Esophagus squamous epithelium (tissue), 5 donors: ENCODE measurements at places on chromosomes 12 and 14.

DNA sequence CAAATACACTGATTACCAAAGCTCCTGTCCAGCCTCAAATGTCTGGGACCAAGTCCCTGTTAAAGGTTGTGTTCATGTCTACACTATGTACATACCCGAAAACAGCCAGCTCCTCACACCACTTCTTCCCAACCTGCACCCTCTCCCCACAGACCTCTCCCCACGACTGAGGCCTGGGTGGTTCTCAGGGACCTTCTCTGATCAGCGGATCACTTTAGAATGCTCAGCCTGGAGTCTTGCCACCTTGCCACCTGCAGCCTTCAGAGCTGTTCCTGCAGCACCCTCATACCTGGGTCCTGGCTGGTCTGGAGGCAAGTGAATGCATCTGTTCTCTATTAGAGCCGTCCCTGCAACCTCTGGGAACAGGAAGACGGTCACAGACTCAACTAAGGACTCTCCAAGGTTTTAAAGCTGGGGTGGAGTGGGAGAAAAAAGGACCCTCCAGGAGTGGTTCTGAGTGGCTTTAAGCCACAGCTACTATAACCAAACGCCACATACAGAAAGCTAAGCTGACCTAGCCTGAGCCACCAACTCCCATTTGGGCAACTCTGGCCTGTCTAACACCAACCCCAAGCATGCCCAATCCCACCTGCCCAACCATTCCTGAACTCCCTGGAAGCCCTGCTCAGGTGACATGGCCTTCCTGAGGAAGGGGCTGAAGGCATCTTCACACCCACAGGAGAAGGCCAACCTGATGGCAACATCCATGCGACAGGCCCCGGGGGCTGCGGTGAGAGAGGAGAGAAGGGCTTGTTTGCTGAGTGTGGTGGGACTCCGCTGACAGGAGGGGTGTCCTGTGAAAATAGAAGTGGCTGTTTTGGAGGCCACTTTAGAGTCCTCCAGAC, 8.6 kb downstream of the KRT2 start:
- no peak for DNase-seq

DNA sequence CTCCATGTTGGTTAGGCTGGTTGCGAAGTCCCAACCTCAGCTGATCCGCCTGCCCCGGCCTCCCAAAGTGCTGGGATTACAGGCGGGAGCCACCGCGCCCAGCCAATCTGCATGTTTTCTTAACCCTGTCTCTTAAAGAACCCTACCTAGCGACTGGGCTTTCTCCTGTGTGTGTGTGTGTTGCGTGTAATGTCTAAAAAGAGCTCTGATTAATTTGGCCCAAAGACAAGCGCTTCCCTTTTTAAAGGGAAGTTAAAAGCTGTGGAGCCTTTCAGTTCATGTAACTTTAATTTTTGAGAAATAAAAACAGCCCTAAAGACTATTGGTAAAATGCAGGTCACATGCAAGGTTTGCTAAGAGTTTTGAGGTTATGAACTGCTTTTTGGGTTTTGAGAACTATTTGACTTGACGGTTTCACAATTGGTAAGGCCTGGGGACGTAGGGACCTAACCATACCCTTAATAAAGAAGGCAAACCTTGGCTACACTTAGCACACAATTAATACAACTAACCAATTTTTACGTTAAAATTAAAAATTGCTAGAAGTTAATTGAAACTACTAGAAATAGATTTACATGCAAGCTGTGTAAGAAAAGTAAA, 103.2 kb downstream of the KCNMB4 start:
- DNase-seq: no peak

- DNase-seq: no peak
These were observed 62.9 kb upstream of the HIF1A start for GRCh38 chr14:61632401-61632800.

DNA sequence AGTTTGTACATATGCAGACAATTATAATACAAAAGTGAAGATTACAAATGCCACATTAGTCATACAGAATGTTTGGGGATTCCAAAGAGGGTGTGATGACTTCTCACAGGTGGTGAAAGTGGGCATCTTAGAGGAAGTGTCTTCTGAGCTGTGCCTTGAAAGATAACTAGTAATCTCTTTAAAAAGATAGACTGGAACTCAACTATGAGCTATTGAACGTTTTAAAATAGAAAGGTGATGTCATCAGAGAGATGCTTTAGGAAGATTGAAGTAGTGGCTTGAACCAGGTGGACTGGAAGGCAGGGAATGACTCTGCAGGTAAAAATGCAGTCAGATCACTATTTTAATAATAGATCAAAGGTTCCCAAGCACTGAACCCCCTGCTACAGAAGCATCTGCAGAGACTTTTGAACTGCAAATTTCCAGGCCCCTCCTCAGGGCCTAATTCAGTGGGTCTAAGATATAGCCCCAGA, 50.3 kb downstream of the SYT1 start:
- DNase-seq: no peak

- no peak for DNase-seq
These were observed 8.4 kb upstream of the HHIPL1 start for GRCh38 chr14:99636487-99636886.

DNA sequence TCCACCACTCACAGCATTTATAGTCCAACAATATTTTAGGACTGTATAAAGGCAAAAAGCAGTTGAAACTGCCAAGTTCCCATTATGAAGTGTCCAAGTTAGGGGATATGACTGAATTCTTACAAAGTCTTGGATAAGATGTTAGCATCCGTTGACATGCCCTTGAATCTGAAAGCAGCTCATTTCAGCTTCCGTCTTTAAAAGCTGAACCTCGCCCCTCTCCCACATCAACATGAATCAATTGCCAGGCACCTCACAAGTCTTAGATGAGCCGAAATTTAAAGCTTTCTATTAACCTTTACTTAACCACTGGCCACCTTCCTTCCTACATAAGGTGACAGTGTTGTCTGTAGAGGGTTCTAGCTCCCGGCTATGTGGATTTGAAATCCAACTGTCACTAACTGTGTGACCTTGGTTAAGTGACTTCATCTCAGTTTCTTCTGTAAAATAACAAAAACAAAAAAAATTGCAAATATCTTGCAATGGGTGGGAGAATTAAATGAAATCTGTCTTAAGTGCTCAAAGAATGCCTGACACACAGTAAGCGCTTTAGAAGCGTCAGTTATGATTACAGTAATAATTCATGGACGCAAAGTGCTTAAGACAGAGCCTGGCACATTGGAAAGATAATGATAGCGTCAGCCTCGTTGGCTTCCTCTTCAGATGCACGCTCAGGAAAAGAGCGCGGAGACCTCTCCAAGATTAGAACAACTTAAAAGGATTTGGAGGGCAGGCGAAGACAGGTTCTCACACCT, 1.2 kb downstream of the PPP1CC start:
- DNase-seq: no peak

DNA sequence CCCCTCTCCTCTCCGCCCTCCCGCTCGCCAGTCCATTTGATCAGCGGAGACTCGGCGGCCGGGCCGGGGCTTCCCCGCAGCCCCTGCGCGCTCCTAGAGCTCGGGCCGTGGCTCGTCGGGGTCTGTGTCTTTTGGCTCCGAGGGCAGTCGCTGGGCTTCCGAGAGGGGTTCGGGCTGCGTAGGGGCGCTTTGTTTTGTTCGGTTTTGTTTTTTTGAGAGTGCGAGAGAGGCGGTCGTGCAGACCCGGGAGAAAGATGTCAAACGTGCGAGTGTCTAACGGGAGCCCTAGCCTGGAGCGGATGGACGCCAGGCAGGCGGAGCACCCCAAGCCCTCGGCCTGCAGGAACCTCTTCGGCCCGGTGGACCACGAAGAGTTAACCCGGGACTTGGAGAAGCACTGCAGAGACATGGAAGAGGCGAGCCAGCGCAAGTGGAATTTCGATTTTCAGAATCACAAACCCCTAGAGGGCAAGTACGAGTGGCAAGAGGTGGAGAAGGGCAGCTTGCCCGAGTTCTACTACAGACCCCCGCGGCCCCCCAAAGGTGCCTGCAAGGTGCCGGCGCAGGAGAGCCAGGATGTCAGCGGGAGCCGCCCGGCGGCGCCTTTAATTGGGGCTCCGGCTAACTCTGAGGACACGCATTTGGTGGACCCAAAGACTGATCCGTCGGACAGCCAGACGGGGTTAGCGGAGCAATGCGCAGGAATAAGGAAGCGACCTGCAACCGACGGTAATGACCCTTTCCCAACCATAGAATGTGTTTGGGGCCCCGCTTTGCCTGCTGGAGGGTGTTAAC, 615 bp downstream of the CDKN1B start:
- no peak for DNase-seq

GRCh38 chr12:131830335-131830913, 2.2 kb downstream of the MMP17 start:
- DNase-seq: no peak

GRCh38 chr12:85280165-85280983, at the start of gene ALX1:
Gene ALX1 (plus strand): TSS chr12:85280220. CDS start chr12:85280262, 42 bp downstream.
- DNase-seq: no peak

- no peak for DNase-seq
These were observed 12.1 kb downstream of the MDM1 start for GRCh38 chr12:68319988-68320623.

DNA sequence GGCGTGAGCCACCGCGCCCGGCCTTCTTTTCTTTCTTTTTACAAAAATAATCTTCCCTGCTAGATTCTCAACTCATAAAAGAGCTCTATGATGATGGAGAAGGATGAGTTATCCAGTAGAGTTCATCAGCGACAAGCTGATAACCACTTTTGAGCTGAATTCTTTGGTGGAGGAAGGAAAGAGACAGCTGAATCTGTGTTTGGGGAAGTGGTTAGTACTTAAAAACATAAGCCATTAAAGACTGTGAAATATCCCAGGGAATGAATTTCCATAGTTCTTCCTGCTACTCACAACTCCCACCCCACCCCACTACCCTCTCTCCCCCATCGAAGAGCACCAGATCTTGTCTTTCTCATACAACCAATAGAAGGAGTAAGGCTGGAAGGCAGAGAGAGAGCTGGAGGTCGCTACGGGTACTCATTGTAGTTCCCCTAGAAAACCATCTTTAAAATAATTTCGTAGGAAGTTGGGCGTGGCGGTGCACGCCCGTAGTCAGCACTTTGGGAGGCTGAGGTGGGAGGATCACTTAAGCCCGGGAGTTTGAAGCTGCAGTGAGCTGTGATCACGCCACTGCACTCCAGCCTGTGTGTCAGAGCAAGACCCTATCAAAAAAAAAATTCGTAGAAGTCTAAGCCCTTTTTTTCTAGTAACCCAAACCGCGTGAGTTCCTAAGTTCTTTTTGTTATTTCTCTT, 647 bp upstream of the ESPL1 start:
- no peak for DNase-seq

- DNase-seq: no peak
These were observed 29.3 kb upstream of the TMCC3 start for GRCh38 chr12:94679554-94680195.

DNA sequence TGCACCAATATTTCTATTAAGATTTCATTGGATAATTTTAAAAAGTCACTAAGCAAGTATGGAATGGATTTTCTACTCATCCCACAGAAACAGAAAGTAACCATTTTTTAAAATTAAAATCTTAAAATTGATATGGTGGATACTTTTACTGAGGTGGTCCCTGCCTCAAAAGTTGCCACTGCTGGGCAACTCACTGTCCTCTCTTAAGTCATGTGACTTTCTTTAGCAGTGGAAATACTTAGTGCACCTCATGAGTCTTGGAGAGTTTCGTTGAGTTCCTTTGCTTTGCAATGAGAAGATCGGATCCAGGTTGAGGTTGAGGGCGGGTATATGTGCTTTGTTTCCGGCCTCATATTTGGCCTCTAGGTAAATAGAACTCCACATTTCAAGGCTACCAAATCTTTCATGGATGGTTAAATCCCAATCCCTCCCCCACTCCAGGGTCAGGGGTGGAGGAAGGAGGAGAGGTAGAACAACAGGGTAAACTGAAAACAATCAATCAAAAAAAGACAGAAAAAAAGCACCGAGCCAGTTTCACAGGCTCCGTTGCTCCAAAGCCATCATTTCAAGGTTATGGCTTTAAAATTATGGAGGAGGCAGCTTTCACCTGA, 39.5 kb upstream of the DUSP6 start:
- DNase-seq: no peak

DNA sequence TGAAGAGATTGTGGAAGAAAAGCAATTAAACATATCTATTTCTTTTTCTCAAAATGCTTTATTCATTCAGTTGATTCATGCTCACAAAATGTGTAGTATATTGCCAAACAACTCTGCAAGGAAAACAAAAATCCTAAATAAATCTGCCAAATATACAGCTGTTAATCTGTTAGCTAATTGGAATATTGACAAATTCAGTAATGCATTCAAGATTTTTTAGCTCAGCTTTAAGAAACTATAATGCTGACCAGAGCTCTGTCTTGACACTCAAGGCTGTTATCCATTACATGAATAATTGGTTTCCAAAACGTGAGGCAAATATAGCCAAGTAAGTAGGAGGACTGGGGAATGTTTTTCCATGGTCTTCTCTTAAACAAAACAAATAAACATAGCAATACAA, 146.8 kb downstream of the TMTC2 start:
- no peak for DNase-seq

DNA sequence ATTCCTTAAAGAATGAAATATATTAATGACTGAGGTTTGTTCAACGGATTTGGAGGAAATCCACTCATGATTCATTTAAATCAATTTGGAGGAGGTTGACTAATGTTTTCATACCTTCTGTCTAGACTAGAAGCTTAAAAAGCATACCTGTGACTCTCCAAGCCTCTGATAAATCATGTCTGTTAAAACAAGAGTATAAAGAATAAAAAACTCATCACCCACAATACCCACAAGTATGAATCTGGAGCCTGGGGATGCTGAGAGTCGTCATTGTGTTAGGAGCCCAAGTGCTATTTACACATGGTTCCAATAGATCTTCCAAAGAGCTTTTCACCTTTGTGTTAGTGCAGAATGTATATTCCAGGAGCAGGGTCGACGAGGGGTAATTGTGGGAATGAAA, 86.8 kb upstream of the ADAMTS20 start:
- no peak for DNase-seq

DNA sequence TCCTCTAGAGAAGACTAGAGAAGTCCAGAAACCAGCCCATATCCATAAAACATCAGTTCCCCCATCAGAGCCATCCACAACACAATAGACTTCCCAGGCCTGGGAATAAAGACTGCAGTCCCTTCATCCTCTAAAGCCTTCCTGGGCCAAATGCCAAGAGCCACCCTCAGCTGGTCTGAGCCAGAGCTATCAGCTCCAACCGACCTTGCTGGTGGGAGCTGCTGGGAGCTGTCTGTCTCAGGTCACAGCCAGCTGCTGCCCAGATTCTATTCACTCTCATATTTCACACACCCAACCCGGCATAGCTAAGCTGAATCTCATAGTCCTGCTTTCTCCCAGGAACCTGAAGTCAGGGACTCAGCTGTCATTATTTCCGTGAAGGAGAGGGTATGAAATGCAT, 10.9 kb upstream of the TFCP2 start:
- no peak for DNase-seq

GRCh38 chr12:95335948-95336347, 118.3 kb downstream of the VEZT start:
- no peak for DNase-seq

- no peak for DNase-seq
These were observed 340.1 kb downstream of the BCL11B start for GRCh38 chr14:98931911-98932310.
